Tibial artery (tissue), 4 donors: ENCODE measurements at places on chromosomes 1 and 21.

GRCh38 chr1:147586414-147586813 is 45.1 kb downstream of the BCL9 start:
- DNase-seq = no peak

DNA sequence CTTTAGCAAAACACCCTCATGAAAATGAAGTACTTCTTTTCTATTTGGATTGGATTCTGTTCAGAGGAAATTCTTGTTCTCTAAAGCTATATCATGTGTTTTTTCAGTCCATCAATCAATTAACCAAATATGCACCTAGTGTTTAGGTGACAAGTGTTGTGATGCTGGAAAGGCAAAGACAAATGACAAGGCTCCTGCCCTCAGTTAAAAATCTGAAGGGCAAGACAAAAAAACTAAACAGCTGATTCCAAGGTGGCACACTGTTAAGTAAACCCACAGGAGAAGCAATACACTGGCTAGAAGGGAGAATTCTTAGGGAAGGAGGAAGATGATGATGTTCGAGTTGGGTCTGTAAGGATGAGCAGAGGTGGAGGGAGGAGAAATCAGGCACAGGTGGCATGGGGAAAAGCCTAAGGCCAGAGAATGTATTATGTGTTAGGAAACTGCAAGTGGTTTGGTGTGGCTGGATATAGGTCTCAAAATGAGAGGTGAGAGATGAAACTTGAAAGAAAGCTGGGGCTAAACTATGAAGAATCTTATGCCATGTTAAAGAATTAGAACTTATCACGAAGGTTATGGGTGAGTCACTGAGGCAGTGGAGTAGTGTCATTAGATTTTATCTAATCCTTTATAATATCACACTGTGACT is 51.8 kb upstream of the GFI1 start:
- DNase-seq = no peak

- DNase-seq = no peak
Measured at GRCh38 chr1:62198781-62199125, 4.1 kb downstream of the L1TD1 start.

- no peak for DNase-seq
Measured at GRCh38 chr1:19466112-19466561, 19.2 kb downstream of the CAPZB start.

GRCh38 chr1:21539933-21540332 is 30.7 kb downstream of the ALPL start:
- DNase-seq = no peak

GRCh38 chr1:35505911-35506798 is 51.0 kb downstream of the KIAA0319L start:
- no peak for DNase-seq

- no peak for DNase-seq
Measured at GRCh38 chr1:245483247-245483646, 328.5 kb downstream of the KIF26B start.

GRCh38 chr1:22971611-22972405 is 858 bp downstream of the LACTBL1 start:
- no peak for DNase-seq

- no peak for DNase-seq
Measured at GRCh38 chr1:175823406-175823805, 80.0 kb upstream of the TNR start.

GRCh38 chr1:64235181-64235580 is 31.8 kb downstream of the UBE2U start:
- no peak for DNase-seq

DNA sequence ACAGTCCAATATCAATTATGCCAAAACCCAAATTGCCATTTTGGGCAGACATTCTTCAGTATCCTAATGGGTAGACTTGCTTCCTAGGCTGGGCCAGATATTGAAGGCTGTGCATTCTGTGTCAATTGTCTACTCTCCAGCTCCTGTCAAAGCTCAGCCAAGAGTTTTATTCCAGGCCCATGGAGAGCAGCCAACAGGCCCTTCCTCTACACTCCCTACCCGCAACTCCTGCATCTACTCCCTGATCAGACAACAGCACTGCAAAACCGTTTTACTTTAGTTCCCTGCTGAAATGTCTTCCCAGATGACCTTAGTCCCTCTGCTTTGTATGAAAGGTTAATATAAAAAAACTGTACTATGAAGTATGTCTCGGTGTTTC is 6.6 kb upstream of the ADORA3 start:
- no peak for DNase-seq
